ENCODE measurements at places on chromosomes 3 and 15.
A peak's percentile ranks its signal among the peaks of the same experiment; 100 is the strongest.

GRCh38 chr3:105647047-105647446, 221.8 kb downstream of the CBLB start:
- DNase-seq, result no peak

DNA sequence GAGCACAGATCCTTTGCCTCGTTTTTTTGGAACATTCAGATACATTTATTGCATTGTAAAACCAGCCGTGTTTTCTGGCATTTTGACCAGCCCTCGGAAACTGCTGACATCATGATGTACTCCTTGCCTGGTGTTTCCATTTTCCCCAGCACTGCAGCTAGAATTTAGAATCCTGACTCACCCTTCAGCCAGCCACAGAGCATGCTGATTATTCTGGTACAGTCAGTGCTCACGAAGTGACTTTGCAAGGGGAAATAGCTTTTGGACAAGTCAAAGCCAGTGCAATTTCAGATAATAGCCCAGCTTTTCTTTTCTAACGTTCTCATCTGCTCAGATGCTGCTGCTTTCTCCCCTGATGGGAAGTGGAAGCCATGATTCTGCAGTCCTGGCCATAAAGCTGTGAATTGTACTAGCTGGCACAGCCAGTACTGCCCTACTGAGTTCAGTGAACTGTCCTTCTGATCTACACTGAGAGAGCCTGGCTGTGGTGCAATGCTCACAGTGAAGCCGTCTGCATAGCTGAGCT, 12.1 kb upstream of the CNBP start:
- peak; percentile 73 for DNase-seq

GRCh38 chr15:42547918-42548248, 710 bp downstream of the LRRC57 start:
- DNase-seq, result no peak

DNA sequence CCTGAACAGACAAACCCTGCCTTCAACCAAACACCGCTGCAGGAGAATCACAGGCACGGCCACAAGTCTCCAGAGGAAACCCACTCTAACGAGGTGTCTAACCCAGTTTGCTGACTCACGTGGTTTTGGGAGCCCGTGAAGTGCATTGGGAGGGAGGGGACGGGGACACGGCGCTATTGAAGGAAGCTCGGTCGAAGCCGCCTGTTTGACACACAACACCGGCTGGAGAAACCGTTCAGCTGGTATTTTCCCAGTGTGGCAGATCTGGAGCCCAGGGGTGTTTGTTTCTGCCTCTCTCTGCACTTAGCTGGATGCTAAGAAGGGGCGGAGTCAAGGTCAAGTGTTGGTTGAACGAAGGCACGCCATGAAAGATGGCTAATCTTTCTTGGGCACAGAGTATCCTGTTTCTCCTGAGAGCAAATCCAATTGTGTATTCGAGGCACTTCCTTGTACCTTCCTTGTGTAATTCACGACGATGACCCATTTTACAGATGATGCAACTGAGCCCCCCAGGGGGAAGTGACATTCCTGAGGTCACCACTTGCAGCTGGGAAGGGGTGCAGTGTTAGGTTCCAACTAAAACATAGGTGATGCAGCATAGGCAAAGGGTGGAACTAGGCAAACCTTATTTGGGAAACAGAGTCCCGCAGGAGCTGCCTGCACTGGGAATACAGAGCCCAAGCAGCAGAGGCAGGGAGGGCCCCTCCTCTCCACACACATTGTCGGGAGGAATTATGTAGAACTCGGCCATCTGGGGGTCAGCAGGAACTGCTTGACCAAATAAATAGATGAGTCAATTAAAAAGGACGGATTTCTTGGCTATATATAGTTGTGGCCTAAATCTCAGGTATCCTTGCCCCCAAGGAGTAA, 22.5 kb downstream of the SLC6A6 start:
- DNase-seq, result no peak

GRCh38 chr3:38468765-38469164, 15.1 kb downstream of the ACVR2B start:
- DNase-seq, result peak; percentile 72

DNA sequence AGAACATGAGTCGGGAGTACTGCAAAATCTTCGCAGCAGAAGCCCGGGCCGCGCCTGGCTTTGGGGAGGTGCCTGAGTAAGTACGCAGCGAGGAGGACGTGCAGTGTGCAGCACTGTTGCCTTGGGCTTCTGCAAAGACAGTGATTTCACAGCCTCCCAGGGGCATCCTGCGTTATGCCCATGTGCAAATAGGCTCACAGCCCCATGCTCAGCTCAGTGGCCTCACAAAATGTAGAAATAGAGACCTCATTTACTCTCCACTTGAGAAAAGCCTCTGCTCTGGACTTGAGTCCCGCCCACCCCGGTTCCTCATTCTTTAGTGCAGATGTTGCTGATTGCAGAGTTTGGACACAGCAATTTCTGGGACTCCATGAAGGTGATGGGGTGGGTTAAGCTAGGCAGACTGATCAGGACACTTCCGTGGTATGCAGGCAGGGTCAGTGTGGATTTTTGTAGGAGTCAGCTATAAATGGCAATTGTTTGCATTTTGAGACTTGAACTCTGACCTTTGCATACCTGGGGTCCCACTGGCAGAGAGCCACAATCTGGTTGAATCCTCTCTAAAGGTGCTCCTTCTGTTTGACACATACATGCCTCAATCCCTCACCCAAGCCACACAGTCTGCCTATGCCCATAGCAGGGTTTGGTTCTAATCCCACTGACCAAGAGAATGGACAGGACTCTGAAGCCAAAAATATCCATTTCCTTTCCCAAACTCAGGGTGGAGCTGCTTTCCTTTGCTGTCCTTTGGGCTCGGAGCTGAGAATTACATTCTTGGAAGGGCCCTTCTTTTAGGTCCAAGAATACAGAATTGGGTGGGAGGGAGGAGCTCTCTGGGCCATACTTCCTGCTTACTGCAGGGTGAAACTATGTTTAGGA, 20.7 kb upstream of the SLC28A1 start:
- DNase-seq, result peak; percentile 31

DNA sequence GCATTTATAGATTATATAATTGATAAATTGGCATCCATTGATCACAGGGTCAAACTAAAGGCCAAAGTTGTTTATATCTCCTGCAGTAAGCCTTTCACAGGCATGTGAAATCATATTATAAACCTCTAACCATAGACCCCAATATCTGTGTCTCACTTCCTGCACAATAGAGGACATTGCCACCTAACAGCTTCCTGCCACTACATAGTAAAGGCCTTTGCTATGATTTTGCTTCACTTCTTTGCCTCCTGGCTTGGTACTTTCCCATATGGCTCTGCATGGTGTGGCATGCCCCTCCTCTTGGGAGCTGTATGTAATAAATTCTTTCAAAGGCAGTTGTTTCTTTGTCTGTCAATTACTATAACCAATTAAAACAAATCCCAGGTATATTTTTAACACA, 20.4 kb downstream of the ZNF662 start:
- no peak for DNase-seq

- no peak for DNase-seq
Measured at GRCh38 chr15:71588746-71589145, 221.6 kb upstream of the NR2E3 start.

DNA sequence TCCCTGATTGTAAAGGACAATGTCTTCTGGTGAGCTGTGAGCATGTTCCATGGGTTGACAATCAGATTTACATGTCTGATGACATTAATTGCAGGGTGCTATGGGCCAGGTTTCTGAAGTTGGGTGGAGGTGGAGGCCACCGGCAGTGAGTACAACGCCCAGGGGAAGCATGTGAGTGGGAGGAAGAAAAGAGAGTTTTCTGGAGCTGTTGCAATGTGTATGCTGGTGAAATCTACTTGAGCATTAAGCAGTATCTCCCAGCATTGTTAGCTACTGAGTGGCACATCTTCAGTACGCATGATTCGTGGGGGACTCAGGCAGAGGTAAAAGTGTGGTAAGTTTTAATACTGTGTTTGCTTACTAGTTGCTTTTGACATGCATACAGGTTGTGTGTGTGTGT, 26.6 kb downstream of the TMEM45A start:
- no peak for DNase-seq

GRCh38 chr3:153026026-153026425, 136.0 kb upstream of the RAP2B start:
- DNase-seq, result no peak

- DNase-seq, result no peak
Measured at GRCh38 chr3:191303596-191303995, 25.6 kb upstream of the CCDC50 start.

- no peak for DNase-seq
Measured at GRCh38 chr3:70919661-70920060, 607.2 kb upstream of the MDFIC2 start.

- no peak for DNase-seq
Measured at GRCh38 chr3:25604107-25604805, 60.5 kb downstream of the TOP2B start.

DNA sequence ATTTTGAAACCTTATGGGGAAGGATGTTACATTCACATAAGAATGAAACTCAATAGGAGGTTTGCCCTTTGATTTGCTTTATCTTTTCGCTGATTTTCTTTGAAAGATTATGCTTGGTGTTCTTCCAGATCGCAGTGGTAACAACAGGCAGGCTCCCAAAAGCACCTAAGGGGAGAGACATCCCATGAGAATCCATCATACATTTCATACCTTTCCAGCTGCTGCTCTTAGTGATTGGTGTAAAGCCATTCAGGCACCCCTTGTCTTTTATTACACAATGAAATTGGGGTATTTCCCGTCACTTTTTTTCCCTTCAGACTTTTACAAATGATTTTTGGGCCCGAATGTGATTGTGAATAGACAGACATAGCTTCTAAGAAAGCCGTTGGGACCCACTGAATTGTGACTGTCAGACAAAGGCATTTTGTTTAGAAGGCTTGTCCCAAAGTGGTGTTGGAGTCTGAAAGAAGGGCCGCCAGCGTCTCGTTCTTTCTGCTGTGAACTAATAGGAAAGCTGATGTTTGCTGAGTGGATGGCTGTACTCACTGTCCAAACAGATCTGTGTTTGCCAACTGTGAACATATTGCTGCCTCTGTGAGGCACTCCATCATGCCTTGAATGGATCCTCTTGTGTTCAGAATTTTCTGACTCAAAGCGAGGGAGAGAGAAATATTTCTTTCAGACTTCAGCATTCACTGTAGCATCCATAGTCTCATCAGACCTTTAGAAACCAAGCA, 164.3 kb downstream of the FNDC3B start:
- peak; percentile 56 for DNase-seq

DNA sequence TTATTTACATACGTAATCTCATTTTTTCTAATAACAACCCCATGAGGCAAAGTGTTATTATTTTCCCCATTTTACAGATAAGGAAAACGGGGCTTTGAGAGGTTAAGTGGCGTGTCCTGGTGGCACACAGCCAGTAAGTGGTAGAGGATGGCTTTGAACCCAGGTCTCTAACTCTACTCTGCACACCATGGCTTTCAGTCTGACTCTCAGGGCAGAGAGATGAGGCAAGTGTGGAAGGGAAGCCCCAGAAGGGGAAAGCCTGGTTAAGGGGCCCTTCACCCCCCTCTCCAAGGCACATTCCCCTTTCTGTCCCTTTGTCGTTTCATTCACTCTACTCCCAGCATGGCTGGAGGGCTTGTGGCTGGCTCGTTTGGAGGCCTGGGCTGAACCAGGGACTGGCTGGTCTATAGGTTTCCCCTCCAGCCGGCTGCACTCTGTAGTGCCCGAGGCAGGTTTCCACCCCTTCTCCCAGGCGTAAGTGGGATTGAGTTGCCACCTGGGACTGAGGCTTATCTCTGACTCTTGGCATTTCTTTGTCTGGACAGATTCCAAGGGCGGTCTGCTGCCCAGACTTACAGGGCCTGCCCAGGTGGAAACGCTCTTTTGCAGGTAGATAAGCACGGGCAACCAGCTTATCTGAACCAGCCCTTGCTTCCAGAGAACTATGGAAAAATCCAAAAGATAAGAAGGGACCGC, 12.1 kb downstream of the SEMA4B start:
- DNase-seq, result peak; percentile 67

DNA sequence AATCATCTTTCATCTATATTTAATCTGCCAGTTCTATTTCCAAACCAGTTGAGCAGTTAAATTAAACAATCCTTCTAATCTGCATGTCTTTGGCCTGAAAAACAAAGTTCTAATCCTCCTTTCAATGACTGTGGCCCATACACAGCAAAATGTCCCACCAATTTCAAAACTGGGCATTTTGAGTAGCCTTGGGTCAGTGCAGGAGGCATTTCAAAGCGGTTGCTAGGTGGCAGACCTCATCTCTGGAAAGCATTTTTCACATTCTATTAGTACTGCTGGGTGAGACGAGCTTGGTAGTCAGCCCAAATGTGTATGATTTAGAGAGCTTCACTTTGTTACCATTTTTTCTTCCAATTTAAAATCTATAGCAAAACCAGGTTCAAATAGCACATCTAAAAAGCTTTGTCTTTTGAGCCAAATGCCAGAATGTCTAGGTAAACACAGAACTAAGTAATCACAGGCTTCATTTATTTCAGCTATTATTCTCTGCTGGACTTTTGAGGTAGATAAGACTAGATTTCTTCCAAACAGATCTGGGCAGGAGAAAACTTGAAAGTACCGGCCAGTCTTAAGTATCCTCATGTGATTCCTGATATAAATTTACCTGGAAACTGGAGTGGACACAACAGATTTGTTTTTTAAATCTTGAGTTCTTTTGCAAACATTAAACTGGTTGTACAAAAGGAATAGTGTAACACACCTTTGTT, 8.9 kb upstream of the ARHGEF26 start:
- DNase-seq, result no peak

- no peak for DNase-seq
Measured at GRCh38 chr3:177107461-177108239, 89.6 kb downstream of the TBL1XR1 start.

DNA sequence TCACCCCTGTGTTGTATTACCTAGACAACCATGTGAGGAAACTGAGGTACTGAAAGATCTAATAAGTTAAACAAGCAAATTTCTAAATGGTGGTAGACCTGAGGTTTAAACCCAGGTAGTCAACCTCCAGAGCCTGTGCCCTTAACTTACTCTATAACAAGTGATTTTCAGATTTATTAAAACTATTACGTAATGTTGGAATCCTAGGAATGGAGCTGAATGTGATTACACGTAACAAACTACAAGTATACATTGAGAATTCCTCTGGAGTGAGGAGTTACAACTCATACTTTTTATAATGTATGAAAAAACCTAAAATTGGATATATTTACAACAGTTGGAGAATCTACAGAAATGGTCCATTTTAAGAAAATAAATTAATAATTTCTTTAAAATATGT, 18.0 kb downstream of the FAM98B start:
- no peak for DNase-seq

DNA sequence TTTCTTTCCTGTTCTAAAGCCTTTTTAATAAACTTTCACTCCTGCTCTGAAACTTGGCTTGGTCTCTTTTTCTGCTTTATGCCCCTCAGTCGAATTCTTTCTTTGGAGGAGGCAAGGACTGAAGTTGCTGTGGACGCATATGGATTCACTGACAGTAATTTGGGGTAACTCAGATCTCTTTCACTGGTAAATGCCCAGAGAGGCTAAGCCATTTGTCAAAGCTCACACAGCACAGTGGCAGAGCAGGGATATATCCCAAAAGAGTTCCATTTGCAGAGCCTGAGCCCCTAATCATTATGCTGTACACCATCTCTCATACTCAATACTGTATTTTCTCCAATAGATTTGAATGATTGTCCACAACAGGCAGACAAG, 72.3 kb upstream of the GALNT15 start:
- no peak for DNase-seq
